ENCODE measurements at places on chromosomes 11 and 22. TPM values are rescaled to one million over a fixed set of nuclear protein-coding genes. Genes with fewer than 3 reads are reported as not detected.

DNA sequence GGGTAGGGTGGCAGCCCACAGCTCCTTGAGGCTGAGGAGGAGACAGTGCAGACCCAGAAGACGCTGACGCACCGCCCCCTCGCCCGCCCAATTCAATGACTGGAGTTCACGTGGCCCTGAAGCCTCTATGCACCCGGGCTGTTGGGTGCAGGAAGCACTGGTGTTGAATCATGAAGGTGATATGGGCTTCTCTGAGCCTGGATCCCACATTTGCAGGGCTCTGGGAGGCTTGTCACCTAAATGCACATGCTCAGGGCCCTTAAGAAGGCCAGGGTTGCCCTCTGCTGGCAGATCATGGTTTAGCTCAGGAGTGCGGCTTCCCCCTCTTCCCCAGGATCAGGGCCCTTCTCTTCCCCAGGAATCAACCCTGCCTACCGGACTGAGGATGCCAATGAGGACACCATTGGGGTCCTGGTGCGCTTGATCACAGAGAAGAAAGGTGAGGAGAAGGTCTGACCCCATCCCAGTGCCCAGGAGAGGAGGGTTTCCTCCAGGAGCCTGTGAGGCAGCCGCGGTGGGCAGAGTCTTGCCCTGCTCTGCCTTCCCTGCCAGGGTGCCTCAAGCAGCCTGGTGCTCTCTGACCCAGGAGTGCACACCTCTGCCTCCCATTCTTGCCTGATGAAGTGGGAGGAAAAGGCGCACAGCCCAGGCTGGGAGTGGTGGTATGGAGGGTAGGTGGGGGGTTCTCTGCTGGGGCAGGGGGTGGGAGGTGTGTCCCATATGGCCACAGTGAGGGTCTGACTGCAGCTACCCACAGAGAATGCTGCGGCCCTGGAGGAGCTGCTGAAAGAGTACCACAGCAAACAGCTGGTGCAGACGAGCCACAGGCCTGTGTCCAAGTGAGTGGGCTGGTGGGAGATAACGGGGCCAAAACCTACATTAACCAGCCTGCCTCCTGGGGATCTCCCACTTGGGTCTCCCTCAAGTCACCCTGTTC lies 17.5 kb downstream of the RELT start:
- peak; percentile 88 for DNase-seq

- DNase-seq: no peak
Measured at GRCh38 chr22:46219636-46220035, 30.5 kb downstream of the CDPF1 start.

DNA sequence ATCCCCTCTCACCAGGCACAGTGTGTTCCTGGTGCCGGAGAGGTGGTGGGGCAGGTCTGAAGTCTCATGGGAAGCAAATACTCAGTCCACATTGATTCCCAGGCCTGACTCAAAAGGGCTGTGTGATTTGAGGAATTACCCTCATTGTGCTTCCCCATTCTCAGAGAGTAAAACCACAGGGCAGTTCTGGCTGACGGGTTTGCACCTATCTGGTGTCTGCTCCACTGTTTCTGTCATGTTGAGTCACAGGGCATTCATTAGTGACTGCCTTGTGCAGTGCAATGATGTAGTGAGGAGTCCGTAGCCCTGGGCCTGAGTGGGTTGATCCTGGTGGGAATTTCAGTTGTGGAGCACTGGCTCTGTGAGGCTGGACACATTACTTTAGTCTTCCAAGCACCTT lies 85.2 kb upstream of the ARHGAP20 start:
- DNase-seq: no peak

GRCh38 chr11:71154261-71154805 lies 98.0 kb downstream of the SHANK2 start:
- no peak for DNase-seq

DNA sequence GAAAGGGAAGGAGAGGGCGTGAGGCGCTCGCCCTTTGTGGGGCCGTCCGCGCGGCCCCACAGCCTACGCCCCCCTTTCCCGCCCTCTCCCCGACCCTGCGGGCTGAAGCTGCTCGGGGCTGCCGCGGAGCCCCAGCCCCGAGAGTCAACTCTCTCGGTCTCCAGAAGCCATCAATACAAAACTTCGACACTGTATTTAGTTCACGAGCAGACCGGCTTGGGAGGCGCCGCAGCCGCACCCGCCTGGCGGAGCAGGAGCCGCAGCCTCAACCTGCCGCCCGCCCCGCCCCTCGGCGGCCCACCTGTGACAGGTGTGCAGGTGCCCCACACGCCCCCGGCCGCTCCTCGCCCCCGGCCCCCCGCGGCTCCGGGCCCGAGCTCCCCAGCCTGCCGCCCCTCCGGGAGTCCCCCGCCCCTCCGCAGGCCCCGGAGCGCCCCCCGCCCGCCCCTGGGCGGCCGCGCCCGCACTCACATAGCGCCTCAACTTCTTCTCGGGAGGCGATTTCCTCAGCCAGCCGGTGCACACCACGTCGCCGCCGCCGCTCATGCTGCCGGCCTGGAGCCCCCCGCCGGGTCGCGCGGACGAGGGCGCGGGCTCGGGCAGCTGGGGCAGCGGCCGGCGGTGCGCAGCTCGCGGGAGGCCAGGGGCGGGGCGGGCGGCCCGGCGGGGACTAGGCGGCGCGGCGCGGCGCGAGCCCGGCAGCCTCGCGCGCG lies at the start of gene GAB2:
Gene GAB2 (minus strand): TSS at position 646 of the 713 bp plus-strand sequence. CDS start 100 bp downstream, at position 546.
- no peak for DNase-seq

DNA sequence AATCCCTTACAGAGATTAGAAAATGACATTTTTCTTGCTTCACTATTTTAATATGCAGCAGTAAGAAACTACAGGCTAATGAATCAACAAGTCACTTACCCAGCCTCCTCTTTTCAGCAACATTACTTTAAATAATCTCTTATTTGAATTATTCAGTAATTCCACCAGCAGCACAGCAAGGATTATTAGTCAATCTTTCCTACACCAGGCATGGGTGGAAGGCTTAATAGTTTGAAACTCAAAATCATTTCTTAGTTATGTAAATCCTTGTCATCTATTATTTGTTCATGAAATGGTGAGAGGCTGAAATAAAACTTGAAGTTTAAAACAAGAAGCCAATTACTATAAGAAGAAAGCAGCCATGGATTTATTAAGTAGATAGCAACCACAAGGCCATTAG lies 530.5 kb downstream of the KCNA4 start:
- DNase-seq: no peak

Gene OR2AG1
- total RNA-seq: not detected

Gene NELL1
- total RNA-seq: 0.09 TPM

GRCh38 chr11:43925932-43926505 lies 16.4 kb upstream of the C11orf96 start:
- DNase-seq: peak; percentile 68

Gene CCDC157
- 1.3 TPM for total RNA-seq

GRCh38 chr11:119797736-119798135 lies 68.7 kb upstream of the NECTIN1 start:
- DNase-seq: no peak

Gene SLC5A12
- 12.1 TPM for total RNA-seq

GRCh38 chr22:21865041-21865440 lies 2.4 kb downstream of the MAPK1 start:
- peak; percentile 70 for DNase-seq

GRCh38 chr11:134978388-134979088 lies 566.5 kb upstream of the B3GAT1 start:
- DNase-seq: no peak

- peak; percentile 83 for DNase-seq
Measured at GRCh38 chr11:116579031-116579653, 193.6 kb downstream of the BUD13 start.

GRCh38 chr11:69489746-69490365 lies 8.4 kb downstream of the LINC01488 start:
- peak; percentile 39 for DNase-seq

GRCh38 chr11:3824714-3825472 lies 15.9 kb downstream of the RHOG start:
- peak; percentile 86 for DNase-seq

GRCh38 chr11:47438721-47439120 lies 10.2 kb downstream of the RAPSN start:
- DNase-seq: no peak

- no peak for DNase-seq
Measured at GRCh38 chr11:6062691-6063358, 32.3 kb upstream of the OR56A1 start.

Gene GP1BB
- 9.0 TPM for total RNA-seq

DNA sequence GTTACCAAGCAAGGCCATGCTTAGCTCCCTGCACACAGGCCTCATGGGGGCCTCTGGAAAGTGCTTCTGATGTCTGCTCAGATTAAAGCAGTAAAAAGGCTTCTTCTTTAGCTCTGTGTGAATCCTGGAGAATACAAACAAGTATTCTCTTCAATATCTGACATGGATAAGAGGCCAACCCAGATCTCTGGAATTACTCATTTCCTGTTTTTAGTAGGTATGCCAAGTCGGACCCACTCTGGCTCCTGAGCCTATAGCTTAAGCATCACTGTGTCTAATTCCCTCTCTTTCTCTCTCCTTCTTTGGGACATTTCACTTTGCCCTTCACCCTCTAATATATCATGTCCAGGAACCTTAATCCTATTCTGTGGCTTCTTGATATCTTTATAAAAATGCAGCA lies 529.6 kb upstream of the CCDC90B start:
- no peak for DNase-seq

DNA sequence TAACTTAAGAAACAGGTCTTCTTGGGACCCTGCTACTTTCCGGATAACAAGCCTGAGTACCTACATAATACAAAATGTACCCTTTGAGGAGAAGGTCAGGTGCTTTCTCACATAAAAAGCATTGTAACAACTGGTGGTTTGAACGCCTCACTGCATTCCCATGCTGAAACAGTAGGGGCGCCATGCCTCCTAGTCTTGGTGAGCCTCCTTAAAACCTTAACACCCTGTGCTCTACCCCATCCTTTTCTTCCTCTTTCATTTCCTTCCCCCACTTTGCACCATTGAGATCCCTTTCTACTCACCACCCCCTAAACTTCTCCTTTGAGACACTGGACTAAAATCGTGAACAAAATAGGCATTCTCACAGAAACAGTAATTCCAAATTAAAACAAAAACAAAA lies 729.3 kb downstream of the NTM start:
- peak; percentile 64 for DNase-seq
